ENCODE measurements at places on chromosomes 4 and X. TPM values are rescaled to one million over a fixed set of nuclear protein-coding genes. Genes with fewer than 3 reads are reported as not detected.

DNA sequence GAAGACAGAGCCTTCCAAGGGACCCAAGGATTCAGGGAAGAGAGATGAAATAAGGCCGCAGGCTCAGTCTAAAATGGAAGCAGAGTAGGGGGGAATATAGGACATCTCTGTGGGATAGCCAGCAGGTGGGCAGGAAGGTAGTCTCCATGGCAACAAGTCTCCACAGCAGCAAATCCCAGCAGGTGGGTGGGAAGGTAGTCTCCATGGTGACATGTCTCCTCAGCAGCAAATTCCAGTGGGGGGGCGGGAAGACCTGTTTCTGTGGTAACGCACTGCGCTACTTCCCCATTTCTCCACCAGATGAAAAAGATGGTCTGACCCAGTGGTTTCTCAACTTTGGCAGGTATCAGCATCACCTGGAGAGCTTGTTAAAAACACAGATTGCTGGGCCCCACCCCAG, 18.3 kb downstream of the NLGN3 start:
- DNase-seq: no peak

TMEM154 gene
- total RNA-seq: 1.9 TPM

DNA sequence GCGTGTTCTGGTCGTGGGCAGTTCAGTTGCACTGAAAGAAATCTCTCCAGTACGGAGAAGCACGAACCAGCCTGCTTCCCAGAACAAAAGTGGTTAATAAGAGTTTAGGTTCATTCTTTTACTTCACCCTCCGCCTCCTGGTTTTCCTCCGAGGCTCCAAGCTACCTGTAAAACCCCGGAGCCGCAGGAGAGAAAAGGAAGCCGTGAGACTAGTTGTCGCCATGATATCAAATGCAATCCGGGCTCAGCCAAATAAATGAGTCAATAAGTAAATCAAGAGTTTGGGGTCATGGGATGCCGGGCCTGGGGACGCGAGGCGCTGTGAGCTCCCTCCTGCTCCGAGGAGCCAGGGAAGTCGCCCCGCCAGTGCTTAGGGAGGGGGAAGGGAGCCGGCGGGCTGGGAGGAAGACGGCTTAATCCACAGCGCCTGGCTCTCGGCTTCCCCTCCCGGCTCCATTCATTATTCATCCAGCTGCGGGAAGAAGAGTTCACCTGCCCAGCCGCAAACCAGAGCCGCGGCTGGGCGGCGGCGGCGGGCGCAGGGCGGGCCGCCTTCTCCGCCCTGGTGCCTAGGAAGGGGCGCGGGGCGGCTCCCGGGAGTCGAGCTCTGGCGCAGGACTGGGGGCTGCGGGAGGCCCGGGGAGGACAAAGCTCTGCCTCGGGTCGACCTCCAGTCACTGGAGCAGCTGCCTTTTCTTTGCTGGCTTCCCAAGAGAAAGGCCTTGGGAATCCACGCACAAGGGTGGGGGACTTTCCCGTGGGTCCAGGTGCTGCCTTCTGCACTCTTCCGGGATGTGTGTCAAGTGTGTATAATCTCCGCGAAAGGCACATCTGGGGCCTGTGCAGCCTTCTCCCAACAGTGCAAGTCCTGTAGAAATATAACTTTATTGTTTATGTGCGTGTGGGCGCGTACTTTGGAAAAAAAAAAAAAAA, 1.7 kb downstream of the FRAS1 start:
- DNase-seq: peak; percentile 50

NSG1 gene
- 6.8 TPM for total RNA-seq

DNA sequence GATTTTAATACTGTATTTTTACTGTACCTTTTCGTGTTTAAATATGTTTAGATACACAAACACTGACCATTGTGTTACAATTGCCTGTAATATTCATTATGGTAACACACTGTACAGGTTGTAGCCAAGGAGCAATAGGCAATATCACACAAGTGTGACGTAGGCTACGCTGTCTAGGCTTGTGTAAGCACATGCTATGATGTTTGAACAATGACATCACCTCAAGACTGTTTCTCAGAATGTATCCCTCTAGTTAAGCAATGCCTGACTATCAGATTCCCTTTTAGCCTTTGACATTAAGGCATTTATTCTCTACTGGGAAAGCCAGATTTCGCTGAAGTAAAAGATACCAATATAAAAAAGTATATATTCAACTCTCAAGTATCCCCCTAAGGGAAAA, 66.2 kb downstream of the VCX3A start:
- no peak for DNase-seq

MAGEC1 gene
- total RNA-seq: not detected

DNA sequence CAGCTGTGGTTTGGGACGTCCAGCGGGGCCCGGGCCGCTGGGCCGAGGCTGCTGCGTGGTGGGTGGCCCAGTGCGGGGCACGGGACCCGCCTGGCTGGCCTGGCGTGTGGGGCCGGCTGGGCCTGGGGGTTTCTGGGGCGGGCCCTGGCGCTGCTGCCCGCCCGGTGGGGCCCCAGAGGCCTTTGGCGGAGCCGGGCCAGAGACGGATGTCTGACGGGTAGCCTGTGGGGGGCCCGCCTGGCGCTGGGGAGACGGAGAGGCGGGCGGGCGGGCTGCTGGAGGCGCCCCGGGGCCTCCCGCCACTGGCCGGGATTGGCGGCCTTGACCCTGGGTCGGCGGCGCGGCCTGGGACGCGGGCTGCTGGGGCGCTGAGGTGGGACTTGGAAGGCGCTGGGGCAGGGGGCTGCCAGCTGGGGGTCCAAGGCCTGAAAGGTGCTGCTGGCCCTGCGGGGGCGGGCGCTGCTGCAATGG, 8.1 kb upstream of the TIMP1 start:
- DNase-seq: no peak

DNA sequence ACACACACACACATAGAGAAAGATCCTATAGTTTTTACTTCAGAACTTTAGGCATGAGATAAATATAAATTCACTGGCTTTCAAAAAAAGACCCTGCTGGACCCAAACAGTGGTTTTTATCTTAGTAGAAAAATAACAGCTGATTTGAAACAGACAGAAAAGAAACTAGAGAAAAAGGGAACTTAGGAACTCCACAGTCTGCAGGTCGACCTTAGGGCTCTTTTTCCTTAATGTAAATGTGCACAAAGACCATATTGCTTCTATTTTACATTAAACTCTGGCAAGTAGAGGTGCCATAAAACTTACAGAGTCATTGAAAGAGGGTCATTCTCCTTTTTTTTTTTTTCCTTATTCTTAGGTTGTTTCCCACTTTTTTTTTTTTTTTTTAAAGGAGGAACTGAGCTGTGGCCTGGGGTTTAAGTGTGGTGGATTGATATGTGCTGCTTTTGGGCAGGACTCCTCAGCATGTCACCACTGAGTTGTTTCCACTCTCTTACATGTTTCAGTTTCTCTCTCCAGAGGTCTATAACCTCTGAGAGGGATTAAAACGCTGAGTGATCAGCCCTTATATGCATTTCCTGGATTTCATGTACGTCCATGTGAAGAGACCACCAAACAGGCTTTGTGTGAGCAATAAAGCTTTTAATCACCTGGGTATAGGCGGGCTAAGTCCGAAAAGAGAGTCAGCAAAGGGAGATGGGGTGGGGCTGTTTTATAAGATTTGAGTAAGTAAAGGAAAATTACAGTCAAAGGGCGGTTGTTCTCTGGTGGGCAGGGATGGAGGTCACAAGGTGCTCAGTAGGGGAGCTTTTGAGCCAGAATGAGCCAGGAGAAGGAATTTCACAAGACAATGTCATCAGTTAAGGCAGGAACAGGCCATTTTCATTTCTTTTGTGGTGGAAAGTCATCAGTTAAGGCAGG, 70.8 kb upstream of the PACRGL start:
- no peak for DNase-seq

- DNase-seq: no peak
Observed at GRCh38 chr4:144399927-144400326, 246.0 kb upstream of the HHIP start.

DNA sequence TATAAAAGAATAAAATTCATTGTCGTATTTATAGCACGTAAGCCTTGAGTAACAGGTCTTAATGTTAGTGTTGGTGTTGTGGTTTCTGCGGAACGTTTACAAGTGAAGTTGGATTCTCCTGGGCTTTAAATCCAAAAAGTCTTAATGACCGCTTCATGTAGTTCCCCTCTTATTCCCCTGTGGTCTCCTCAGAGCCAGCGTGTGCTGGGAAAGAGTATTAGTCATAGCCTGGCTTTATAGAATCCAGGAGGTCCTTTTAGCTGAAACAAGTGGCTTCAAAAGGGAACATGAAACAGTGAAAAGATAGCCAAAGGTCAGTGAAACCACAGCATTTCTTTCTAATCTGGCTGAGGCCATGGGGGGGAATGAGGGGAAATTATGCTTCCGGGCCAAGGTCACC, 79.1 kb downstream of the CLCN4 start:
- no peak for DNase-seq

DNA sequence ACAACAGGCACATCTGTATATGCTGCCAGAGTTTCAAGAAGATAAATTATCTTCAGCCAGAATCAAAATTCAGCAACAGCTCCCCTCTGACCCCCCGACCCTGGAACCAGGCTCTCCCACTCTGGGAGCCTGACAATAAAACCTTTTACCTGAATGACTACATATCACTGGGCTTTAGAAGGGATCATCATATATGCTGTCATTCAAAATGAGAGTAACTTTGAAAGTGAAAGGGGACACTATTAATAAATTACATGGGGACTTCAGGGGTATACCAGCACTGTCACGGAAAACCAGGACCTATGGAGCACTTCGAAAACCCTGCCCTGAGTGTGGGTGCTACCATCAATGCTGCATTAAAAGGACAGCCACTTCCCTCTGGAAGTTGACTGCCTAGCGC, 26.2 kb downstream of the TSPAN5 start:
- no peak for DNase-seq

DNA sequence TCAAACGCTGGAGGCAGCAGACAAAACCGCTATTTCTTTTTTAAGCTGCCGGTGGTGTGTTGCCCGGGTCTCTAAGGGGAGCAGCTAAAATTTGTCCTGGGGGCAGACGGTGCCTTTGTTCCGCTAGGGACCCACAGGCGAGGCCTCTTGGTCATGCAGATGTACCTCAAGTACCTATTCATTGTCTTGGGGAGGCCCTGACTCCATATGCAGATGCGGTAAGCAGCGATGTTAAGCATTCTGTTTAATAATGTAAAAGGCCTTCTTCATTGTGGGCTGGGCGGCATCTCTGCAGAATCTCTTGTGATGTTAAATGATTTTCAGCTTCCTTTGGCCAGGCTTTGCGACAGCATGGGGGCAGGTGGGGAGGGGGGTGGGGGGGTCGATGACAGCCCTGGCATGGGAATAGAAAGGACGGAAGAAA, 98.9 kb upstream of the PJA1 start:
- no peak for DNase-seq

- DNase-seq: no peak
Observed at GRCh38 chr4:168619266-168619631, 122.4 kb downstream of the PALLD start.

GRCh38 chr4:42396361-42396751, 932 bp upstream of the SHISA3 start:
- DNase-seq: no peak

DNA sequence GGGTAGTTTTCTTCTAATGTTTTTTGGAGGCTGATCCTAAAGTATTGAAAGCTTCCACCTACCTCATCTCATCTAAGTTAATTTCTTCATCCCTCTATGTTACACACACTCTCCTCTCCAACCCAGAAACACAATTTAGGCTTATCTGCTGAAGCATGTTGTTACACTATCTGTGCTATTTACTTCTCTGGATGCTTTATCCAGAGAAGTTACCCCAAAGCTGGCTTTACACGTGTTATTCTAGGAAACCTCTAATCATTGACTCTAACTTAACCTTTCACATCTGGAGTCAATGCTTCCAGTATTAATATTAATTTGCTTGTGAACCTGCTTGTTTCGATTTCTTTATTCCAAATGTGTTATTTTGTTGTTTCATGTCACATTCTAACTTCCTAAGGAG, 87.3 kb upstream of the NMU start:
- no peak for DNase-seq

DNA sequence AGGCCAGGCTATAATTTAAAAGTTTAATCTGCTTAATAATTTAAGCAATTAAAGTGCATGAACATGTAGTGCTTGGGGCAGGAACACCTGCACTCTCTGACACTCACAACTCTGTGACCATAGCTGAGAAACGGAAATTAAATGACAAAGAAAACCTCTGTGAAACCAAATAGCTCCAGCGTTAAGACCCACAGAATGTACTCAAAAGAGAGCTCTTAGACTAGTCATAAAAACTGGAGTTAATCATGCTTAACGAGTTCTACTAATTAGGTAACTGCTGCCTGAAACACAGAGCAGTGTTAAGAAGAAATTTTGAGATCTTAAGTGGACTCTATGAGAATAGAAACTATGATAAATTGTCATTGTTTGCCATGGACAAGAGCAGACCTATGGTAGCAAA, 174.4 kb upstream of the SPIN4 start:
- no peak for DNase-seq

- no peak for DNase-seq
Observed at GRCh38 chr4:182246401-182247205, 3.4 kb downstream of the TENM3 start.

RHOXF2 gene
- total RNA-seq: not detected

FOXR2 gene
- total RNA-seq: not detected

DNA sequence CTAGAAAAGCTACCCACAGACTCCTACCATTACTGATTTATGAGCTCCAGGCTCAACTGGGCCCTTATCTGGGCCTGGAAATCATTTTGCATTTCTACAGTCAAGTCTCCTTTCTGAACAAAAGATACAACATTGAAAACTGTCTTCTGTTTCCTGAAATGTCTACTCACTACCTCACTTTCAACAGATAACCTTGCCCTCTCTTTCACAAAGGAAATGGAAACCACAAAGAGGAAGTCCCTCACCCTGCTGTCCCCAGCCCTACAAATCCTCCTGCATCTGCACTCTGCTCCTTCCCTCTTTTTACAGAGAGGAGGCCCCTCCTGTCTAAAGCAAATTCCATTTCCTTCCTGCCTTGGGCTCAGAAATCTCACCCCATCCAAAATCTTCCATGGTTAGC, 24.8 kb upstream of the CYBB start:
- no peak for DNase-seq

FIP1L1 gene
- total RNA-seq: 19.4 TPM

DNA sequence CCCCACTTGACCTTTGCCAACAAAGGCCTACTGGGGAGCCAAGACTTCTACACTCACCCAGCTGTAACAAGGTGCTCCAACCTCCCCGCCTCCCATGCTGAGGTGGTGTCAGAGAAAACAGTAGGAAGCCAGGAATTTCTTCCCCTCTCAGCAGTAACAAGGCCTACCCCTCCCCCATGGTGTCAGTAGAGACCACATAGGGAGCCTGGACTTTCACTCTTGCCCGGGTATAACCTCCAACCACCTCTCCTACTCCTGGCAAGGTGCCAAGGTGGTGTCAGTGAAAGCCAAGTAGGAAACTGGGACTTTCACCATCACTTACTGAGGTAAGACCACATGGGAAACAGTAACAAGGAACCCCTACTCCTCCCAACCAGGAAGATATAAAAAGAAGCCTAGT, 93.1 kb downstream of the SLC16A2 start:
- DNase-seq: no peak

DNA sequence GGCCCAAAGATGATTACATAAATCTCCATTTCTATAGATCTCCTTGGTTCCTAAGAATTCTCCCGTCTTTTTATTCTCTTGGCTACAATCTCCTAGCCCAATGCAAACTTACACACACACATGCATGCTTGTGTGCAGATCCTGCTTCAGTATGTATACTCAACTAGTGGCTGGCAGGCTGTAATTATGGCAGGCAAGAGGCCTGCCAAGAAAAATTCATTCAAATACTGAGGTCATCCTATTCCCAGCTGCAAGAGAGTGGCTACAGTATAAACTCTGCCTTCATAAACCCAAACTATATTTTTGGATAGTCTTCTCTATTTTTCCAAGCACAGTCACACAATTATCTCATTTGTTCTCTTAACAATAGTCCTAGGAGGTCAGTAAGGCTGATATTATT, 95.2 kb downstream of the SHROOM4 start:
- no peak for DNase-seq

OCRL gene
- 9.4 TPM for total RNA-seq

- DNase-seq: no peak
Observed at GRCh38 chr4:41359422-41359775, 102.7 kb downstream of the UCHL1 start.

Measured in Right ventricle myocardium superior (tissue), 1 donor.